ENCODE measurements at places on chromosomes 7 and 10. TPM values are rescaled to one million over a fixed set of nuclear protein-coding genes. Genes with fewer than 3 reads are reported as not detected.

PRPS1L1 gene
- total RNA-seq, result not detected

UCMA gene
- not detected for total RNA-seq

FOXP2 gene
- total RNA-seq, result not detected

GDF2 gene
- total RNA-seq, result not detected

OPTN gene
- 49.0 TPM for total RNA-seq

LAMB1 gene
- 118 TPM for total RNA-seq

SGCE gene
- total RNA-seq, result 53.6 TPM

NRG3 gene
- not detected for total RNA-seq

OLAH gene
- total RNA-seq, result 0.20 TPM

COL26A1 gene
- total RNA-seq, result 0.49 TPM

TAS2R16 gene
- not detected for total RNA-seq

Measured in A549 treated with CORT108297 at 1 μM for 4 hours (cell line).